ENCODE measurements at places on chromosomes 4 and X.

GRCh38 chrX:17214962-17215361, 160.0 kb upstream of the NHS start:
- DNase-seq = no peak

GRCh38 chr4:8651661-8652180, 59.2 kb downstream of the CPZ start:
- no peak for DNase-seq

GRCh38 chr4:60588556-60588955, 611.6 kb upstream of the ADGRL3 start:
- DNase-seq = no peak

- DNase-seq = peak; percentile 34
These were observed 95.1 kb downstream of the USP9X start for GRCh38 chrX:41180194-41180908.

GRCh38 chr4:84718699-84719098, 135.8 kb downstream of the CDS1 start:
- DNase-seq = no peak

- no peak for DNase-seq
These were observed 79.3 kb downstream of the RBPJ start for GRCh38 chr4:26400132-26400531.

DNA sequence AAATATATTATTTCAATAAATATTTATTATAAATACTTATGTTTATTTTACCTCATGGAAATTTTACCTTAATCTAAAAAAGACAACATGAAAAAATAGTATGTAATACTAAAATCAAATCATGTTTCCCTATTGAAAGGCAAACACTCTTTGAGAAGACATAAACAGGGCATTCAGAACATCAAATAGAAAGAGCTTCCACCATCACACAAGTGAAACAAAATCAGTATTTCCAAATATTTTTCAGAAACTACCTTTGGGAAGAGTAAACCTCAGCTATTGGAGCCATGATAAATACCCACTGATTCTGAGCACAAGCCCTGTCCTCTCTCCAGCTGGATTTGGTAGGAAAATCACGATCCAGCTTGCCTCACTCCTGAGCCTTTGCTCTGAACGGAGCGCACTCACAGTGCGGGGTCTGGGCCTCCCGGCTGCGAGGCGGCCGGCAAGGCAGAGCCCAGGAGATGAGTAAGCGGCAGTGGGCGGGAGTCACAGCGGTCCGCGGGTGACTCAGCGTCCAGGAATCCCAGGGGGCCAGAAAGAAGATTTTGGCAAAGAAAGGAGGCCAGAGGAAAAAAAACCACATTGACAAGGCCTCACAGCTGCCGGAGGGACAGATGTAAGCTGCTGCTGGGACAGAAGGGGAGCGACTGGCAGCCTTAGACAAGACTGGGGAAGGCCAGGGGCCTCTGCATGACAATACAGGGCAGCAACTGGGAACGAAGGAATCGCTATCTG, 14.7 kb upstream of the ANXA5 start:
- peak; percentile 77 for DNase-seq

GRCh38 chr4:7831858-7832730, 107.6 kb downstream of the AFAP1 start:
- DNase-seq = no peak

- DNase-seq = no peak
These were observed 303.8 kb upstream of the TENM3 start for GRCh38 chr4:181939199-181939945.

GRCh38 chr4:37685161-37685822, 884 bp downstream of the RELL1 start:
- peak; percentile 53 for DNase-seq

DNA sequence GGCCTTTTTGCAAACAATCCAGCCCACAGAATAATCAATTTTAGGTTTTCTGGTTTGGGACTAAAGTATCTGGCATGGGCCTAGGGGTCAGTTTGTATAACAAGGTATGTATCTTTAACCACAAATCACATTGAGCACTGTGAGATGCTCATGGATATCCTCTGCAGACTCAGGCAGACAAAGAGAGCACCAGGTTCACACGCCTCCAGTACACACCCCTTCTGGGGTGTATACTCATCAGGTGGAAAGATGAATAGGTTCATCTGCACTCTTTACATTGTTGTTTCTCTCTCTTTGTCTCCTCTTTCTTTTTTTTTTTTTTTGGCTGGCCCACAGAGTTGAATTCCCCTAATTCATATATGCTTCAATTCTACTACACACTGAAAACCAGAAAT, 21.1 kb downstream of the TEC start:
- DNase-seq = no peak

- DNase-seq = no peak
These were observed 132.8 kb upstream of the KLF3 start for GRCh38 chr4:38531141-38531727.

GRCh38 chr4:115325836-115326235, 212.4 kb upstream of the NDST4 start:
- DNase-seq = no peak

DNA sequence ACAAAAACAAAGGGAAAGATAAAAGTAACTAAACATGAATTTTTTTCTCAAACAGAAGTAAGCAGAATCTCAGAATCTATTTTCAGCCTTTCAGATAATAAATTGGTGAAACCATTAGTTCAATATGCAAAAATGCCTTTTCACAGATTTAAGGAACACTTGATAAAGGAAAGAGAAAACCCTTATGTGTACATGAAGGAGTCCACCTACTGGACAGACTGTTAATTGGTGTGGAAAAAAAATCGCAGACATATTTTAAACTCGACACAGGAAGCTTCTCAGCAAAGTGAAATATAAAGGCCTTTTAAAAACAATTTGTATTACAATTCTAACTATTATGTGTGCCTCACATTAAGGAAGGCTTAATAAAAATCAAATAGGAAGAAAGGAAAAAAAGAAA, 22.3 kb downstream of the COX7B2 start:
- DNase-seq = no peak

DNA sequence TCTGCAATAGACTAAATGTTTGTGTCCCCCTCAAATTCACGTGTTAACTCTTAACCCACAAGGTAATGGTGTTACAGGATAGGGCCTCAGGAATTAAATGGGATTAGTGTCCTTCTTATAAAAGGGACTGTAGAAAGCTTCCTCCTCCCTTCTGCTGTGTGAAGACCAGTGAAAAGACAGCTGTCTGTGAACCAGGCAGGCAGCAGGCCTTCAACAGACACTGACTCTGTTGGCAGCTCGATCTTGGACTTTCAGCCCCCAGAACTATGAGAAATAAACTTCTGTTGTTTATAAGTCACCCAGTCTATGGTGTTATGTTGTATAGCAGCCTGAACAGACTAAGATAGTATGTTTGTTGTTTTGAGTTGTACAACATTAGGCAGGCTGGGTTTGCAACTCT, 208.1 kb downstream of the GBA3 start:
- no peak for DNase-seq

DNA sequence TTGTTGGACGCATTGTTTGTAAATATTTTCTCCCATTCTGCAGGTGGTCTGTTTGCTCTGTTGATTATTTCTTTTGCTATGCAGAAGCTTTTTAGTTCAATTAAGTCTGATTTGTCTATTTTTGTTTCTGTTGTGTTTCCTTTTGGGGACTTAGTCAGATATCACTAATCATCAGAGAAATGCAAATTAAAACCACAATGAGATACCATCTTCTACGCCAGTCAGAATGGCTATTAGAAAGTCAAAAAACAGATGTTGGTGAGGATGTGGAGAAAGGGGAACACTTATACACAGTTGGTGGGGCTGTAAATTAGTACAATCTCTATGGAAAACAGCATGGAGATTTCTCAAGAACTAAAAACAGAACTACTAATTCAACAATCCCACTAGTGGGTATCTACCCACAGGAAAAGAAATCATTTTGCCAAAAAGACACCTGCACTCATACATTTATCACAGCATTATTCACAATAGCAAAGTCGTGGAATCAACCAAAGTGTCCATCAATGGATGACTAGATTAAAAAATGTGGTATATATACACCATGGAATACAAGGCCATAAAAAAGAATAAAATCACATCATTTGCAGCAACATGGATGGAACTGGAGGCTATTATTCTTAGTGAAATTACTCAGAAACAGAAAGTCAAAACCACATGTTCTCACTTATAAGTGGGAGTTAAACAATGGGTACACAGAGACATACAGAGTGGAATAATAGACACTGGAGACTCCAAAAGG, 8.1 kb downstream of the COQ2 start:
- DNase-seq = no peak

- DNase-seq = no peak
These were observed 950.1 kb downstream of the FAT4 start for GRCh38 chr4:126264839-126265238.

GRCh38 chr4:140863197-140863596, 107.0 kb upstream of the TBC1D9 start:
- DNase-seq = no peak

- no peak for DNase-seq
These were observed 25.7 kb downstream of the NKX1-1 start for GRCh38 chr4:1380368-1381151.

GRCh38 chr4:36917413-36917812, 327.1 kb upstream of the NWD2 start:
- no peak for DNase-seq

DNA sequence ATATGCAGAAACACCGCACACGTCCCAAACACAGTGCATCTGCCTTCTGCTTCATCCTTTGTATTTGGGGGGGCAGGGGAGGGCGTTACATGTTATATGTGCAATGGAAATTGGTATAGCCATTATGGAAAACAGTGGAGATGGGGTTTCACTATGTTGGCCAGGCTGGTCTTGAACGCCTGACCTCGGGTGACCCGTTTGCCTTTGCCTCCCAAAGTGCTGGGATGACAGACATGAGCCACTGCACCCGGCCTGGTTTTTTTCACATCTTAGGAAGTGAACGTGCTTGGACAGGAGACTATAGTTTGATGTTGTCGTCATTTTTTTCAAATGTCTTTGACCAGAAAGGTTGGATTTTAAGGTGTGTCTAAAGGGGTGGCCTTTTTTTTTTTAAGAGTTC, 88.6 kb downstream of the DHRSX start:
- no peak for DNase-seq

- no peak for DNase-seq
These were observed 21.2 kb downstream of the SH3D19 start for GRCh38 chr4:151304226-151304625.

GRCh38 chrX:137387646-137388045, 178.3 kb upstream of the ZIC3 start:
- no peak for DNase-seq

GRCh38 chr4:61540944-61541343, 340.8 kb downstream of the ADGRL3 start:
- no peak for DNase-seq

GRCh38 chrX:25012793-25013631, 2.8 kb downstream of the ARX start:
- DNase-seq = no peak

GRCh38 chrX:139187738-139188137, 342.8 kb upstream of the F9 start:
- DNase-seq = no peak

DNA sequence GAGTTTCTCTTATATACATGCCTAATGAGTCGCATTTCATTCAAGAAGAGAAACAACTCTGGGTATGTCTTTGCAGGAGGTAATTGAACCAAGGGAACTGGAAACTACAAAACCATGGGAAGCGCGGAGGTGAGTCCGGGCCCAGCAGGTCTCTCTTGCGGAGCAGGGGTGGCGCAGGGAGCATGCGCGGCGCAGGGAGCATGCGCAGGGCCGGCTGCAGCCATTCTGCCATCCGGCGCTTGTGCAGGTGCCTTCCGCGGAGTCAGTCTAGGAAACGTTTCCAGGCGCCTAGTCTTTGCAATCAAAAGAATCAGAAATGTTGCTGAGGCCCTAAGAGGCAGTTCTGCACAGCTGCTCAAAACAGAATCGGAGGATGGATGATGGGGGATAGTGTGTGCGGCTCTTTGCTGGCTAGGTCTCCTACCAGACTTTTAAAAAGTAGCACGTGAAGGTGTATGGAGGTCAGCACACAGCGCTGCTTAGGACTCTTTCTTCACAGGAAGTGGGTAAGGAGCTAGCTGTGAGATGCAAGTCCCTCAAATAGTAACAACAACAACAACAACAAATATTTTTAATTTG, 433.8 kb upstream of the FAT1 start:
- DNase-seq = no peak

- DNase-seq = no peak
These were observed 783.5 kb downstream of the STPG2 start for GRCh38 chr4:97359826-97360225.

DNA sequence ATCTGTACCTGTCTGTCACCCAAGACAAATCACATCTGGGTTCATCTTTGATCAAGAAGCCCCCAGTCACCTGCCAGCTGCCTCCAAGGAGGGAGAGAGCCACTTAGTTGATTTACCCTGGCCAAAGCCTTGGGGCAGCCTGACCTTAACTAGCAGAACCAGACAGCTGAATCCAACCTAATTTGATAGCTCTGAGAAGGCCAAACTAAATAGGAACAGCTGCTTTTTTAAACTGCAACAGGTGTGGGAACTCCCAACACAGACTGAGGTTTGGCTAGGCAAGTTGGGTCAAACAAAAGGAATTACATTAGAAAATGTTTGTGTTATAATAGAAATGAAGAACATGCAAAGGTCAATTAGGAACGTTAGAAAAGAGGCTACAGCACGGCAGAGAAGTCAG, 375.7 kb downstream of the NLGN4X start:
- no peak for DNase-seq

GRCh38 chr4:18213576-18214198, 192.1 kb upstream of the LCORL start:
- DNase-seq = no peak

DNA sequence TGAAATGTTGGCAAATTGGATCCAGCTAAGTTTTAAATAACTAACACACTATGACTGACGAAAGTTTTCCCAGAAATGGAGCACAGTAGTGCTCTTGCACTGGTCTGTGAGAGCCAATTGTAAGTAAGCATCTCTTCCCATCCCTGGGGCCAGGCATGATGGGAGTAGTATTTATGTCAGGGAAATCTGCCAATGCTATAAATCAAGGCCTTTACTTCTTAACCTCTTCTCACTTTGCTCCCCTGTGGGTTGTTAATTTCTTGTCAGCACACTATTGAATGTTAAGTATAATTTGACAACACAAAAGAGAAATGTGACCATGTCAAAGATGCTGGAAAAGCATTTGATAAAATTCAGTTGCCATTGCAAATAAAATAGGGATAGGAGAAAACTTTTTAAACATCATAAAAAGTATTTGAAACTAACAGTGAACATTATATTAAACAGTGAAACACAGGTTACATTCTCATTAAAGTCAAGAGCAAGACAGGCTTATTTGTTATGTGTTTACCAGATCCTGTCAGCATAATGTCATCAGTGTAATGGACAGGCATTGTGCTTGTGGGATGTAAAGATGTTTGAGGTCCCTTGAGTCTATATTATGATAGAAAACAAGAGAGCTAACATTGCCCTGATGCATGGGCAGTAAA, 5.0 kb downstream of the F8A1 start:
- no peak for DNase-seq

GRCh38 chr4:107629318-107629717, 90.7 kb downstream of the PAPSS1 start:
- DNase-seq = no peak

DNA sequence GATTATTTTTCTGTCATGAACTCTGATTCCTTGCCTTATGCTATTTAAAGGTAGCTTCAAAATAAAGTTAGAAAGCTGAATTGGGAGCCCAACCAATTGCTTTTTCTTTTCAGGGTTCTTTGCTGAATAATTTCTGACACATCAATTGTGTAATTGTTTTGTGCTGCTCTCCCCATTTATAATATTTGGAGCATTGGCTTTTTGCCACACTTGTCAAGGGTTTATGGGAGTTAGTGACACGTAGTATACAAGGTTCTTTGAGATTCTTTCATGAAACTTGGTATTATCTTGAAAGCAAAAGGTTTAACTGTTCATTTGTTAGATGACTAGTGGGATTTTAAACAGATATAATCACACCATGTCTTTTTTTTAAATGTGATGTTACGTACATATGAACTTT, 80.9 kb downstream of the POLA1 start:
- DNase-seq = no peak

Measured in AG09319 (cell line).